Stimulated activated CD8-positive, alpha-beta memory T cell treated with anti-CD3 and anti-CD28 coated beads, Interleukin-7, amount 100 ng/mL, for 24 hours (primary cell): ENCODE measurements at places on chromosomes 7 and 10.

DNA sequence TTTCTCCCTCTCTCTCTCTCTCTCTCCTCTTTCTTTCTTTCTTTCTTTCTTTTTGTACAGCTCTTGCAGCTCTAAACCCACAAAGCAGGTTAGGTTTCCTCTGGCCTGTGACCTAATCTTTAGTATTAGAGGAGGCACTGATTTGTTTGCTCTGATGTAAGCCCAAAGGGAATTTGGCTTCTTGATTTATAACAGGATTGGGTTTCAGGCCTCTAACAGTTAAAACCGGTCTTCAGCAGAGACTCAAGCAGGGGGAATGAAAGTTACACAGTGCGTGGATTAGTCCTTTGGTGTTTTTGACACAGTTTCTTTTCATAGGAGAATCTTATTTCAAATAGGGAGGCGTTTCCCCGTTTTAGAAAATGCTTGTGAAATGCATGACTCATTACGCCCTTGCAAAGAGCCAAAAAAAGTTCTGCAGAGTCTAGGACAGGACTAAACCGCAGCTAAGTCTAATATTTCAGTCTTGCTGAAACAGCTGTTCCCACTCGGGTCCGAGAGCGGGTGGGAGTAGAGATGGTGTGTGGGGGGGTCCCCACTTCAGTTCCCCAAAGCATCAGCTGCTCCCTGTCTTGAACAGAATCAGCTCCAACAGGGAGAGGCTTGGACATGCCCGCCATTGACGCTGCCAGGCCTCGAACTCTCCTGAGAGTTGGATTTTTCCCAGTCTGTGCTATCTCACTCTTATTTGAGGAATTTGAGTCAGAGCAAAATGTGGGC lies 296.5 kb upstream of the PITRM1 start:
- no peak for DNase-seq

GRCh38 chr10:5545778-5546710 lies 21.3 kb downstream of the CALML3 start:
- DNase-seq = no peak

DNA sequence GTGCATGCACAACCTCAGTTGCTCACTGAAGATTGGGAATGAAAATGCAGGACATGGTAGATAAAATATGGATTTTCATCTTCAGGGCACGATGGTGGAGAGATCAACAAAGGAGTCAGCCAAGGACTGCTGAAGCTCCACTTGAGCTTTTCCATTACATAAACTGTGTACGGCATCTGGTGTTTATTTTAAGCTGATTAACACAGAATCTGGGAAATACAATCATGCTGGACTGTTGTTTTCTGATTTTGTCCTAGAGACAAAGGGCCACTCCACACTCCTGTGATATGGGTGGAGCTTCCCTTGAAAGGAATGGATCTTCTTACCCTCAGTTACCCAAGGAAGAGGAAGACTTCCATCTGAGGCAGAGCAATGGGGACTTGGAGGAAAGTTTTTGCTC lies 120.6 kb downstream of the SAMD9 start:
- DNase-seq = no peak

- DNase-seq = no peak
Observed at GRCh38 chr7:156725936-156726335, 85.4 kb downstream of the RNF32 start.

DNA sequence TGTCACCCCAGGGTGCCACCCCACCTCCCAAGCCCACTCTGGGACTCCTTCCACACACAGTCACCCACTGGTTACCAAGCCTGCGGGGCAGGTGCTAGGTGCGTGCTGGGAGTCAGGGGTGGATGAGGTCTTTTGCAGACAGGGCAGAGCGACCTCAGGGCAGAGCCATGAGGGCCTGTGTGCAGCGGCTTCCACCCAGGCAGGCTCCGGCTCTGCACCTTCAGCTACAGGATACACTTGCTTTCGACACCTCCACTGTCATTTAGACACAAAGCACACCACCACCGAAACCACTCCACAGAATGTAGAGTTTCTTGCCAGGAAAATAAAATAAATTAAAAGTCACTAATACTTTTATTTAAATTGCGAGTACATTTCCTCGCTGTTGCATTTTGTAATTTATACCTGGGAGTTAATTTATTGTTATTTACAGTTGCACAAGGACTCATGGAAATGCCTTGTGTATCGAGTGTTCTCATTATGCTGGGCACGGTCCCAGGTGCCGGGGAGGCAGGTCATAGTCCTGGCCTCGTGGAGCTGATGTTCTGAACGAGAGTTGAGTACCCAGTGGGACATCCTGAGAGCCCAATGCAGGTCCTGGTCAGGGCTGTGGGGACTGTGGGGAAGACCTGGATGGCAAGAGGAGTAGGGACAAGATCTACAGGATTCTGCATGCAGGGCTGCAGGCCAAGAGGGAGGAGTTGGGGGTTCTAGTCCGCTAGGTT lies 127.8 kb downstream of the CUX1 start:
- DNase-seq = no peak

GRCh38 chr7:94855589-94855988 lies 51.8 kb upstream of the PPP1R9A start:
- no peak for DNase-seq

- no peak for DNase-seq
Observed at GRCh38 chr10:127450644-127451043, 98.5 kb upstream of the NPS start.

DNA sequence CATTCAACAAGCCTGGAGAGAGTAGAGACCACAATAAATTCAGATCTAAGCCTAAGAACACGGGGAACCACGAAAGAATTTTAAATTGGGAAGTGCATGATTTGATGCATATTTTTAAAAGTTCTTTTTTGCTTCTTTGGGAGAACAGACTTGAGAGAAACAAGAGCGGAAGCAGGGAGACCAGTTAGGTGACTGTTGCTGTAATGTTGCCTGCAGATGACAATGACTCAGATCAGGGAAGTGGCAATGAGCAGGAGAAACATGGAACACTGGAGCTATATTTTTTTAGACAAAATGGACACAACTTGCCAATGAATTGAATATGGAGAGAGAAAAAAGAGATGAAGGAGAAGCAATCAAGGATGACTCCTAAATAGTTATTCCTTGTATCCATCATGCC lies 125.1 kb downstream of the RAPGEF5 start:
- no peak for DNase-seq

DNA sequence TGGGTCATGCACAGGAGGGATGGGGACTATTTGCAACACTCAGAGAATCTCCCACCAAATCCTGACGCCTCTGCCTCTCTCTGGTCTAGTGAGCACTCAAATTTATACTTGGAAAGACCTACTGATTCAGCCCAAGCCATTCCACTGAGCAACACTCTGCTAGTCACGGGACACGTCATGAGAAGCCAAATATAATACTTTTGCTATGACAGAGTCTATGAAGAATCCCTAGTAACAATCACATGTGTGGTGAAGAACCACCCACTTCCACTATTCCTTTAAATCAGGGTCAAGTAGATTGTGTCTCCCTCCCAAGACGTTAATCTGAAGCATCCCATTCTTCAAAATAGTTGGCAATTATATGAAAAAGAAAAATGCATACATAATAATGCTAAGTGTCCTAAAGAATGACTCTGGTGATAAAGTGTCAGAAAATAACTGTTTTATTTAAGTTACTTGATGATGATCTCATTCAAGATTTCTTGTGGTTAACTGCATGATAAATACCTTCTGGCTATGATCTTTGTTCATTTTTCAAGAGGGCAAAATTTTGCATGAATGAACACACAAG lies 28.5 kb downstream of the CHCHD3 start:
- no peak for DNase-seq

DNA sequence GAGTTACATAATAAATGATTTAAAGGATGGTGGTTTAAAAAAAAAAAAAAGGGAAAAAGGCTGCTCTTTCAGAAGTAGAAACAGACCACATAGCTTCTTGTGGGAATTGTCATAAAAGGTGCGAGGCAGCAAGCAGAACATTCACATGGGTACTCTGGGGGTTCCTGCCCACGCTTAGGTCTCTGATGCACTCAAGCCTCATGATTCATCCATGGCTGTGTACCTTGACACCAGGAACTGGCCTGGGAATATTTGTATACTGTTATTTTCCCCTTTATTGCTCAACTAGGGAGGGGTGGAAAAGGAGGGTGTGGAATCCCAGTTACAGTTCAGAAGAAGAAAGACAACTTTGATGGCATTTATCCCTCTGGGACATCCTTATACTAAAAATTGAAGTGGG lies 4.0 kb downstream of the PON2 start:
- DNase-seq = no peak

DNA sequence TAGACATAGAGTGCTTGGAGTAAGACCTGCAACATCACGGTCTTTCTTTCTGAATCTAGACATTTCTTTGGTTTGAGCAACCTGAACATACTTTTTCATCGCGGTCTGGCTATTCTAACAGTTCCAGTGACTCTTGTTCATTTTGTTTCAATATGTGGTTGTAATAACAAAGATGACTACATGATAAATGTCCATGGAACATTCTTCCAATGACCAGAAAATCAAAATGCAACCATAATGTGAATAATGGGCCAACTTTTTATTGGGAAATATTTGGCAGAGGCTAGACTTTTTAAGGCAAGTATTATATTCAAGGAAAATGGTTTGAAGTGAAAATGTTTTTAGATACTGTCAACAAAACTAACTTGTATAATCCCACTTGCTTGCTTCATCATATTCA lies 282.5 kb downstream of the INHBA start:
- DNase-seq = no peak

DNA sequence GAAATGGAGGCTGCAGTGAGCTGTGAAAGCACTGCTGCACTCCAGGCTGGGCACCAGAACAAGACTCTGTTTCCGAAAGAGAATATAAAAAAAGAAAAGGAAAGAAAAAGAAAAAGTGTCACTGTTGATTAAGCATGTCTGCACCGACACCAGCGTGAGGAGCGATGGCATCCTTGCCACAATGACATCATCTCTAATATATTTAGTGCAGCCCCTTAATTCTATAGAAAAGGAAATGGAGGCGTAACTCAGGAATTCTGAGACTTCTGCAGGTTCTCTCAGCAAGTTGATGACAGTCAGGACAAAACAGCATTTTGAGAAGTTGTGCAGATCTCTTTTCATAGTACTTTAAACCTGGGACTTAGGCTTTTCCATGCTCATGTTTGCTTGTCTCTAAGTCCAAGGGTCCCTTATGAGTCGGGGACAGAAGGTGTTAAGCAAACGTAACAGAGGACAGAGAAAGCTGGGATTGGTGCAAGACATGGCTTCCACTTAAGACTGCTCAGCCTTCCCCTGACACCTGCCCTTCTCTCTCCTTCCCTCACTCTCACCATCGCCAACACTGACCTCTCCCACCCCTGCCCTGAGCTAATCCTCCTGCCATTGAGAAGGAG lies 16.9 kb upstream of the ANKRD1 start:
- DNase-seq = no peak

GRCh38 chr7:149459540-149460452 lies 1.1 kb downstream of the ZNF777 start:
- DNase-seq = no peak

DNA sequence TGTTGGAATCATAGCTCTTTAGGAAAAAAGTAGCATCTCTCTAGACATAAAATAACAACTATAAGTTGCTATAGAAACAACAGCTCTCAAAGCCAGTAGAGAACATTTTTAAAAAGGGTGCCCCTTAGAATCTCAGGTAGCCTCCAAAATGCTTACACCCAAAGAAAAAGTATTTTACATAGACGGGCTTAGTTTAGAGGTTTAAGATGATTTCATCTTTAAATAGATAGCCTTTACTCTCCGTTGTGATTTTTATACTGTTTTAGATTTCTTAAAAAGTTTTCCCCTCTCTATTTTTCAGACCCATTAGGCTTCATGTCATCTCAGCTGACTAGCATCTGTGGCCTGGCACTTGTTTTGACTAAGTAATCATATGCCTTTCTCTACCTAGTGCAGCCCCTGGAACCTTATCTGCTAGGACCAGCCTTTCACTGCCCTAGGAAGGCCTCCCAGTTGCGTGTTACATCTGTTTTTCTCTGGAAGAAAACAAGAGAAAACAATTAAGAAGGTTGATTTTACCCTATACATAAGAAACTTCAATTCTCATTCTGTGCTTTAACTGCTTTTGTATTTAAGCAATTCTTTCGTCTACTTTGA lies 6.9 kb upstream of the BPGM start:
- no peak for DNase-seq
